ENCODE measurements at places on chromosomes 3 and 15.

GRCh38 chr3:3907023-3907422, 107.8 kb downstream of the LRRN1 start:
- no peak for DNase-seq
- no peaks in the 10 kb centered on the region for H3K27me3 ChIP-seq
- no peak overlapping the region for H3K27ac ChIP-seq
- H3K4me3 ChIP-seq: no peak overlapping the region

- DNase-seq: no peak
- no peak overlapping the region for H3K4me3 ChIP-seq
- no peaks in the 10 kb centered on the region for H3K4me1 ChIP-seq
- H3K27ac ChIP-seq: no peak overlapping the region
Measured at GRCh38 chr3:184968115-184968514, 156.1 kb downstream of the VPS8 start.

DNA sequence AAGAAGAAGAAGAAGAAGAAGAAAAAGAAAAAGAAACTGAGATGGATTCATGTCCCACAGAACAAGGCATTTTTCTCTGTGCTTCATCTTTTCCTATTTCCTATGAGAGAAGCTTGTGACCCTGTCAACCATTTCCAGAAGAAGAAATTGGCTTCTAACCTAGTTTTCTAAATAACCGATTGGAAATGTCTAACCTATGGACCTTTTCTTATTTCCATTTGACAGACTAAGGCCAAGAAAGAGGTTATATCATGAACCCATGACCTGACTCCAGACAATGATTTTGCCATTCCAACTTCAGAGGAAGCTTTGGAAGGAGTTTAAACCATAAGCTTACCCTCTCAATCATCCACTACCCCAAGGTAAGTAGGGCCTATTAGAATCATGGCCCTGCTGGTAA, 16.3 kb upstream of the CSRNP1 start:
- H3K36me3 ChIP-seq: no peaks in the 10 kb centered on the region
- H3K27me3 ChIP-seq: no peaks in the 10 kb centered on the region
- no peak for DNase-seq
- no peaks in the 10 kb centered on the region for H3K4me1 ChIP-seq
- H3K27ac ChIP-seq: no peak overlapping the region

DNA sequence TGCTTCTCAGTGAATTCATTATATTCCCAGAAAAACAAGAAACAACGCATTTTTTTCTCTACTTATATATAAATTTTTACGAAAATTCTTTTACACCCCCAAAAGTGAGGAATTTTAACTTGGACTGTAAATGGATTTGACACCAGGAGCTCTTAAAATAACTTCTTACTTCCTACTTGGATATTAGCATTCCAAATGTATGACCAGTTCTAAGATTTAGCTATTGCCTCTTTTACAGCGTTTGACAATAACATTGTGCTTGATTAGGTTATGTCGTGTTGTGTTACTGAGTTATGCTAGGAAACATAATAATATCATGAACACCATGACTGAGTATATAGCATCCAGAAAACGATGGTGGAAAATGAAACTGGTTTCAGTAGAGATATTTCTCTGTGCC, 177.0 kb downstream of the CNTN6 start:
- no peak overlapping the region for H3K4me3 ChIP-seq
- no peaks in the 10 kb centered on the region for H3K27me3 ChIP-seq
- no peaks in the 10 kb centered on the region for H3K36me3 ChIP-seq
- no peaks in the 10 kb centered on the region for H3K4me1 ChIP-seq
- no peak overlapping the region for H3K27ac ChIP-seq
- DNase-seq: no peak

DNA sequence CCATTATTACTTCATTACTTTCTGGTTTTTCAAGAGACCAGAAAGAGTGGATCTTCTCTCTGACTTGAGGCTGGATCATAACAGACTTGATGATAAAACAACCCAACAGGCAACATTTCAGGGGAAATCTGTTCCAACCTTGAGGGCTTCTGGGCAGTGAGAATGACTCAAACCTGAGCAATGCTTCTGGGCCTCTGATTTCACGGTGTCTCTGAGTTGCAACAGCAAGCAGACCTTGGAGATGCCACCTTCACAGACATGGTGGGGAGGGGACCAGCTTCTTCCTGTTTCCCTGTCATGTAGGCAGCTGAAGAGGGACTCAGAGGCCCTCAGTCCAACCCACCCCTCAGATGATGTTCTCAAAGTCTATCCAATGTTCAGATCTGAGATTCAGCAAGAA, 104.0 kb downstream of the ABHD5 start:
- H3K36me3 ChIP-seq: no peaks in the 10 kb centered on the region
- peaks cover 47% of the 10 kb centered on the region for H3K27me3 ChIP-seq
- no peak overlapping the region for H3K4me3 ChIP-seq
- no peak overlapping the region for H3K27ac ChIP-seq
- H3K4me1 ChIP-seq: no peaks in the 10 kb centered on the region

DNA sequence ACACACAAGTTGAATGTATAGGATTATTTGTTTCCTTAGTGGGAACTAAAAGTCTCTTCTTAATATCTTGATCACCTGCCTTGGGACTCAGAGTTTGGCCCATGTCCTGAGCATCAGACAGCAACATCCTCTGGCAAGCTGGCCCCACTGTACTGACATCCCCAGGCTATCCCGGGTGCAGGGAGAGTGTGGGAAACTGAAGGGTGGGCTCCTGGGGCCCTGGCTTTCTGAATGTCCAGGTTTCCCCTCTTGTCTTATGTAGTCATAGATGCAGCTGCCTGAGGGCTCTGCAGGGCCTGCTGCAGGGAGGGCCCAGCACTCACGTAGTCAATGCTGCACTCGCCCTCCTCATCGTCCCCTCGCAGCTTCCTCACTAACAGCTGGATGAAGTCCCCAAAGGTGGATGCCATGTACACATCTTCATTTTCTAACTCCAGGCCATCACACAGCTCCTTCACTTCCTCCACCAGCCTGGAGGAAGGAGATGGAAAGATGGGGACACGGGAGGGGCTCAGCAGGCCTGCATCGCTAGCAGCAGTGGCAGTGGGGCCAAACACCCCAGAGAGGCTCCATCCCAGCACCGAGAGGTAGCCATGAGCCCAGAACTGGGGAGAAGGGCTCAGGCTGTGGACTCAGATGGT, 42.8 kb downstream of the ALDH1L1 start:
- no peaks in the 10 kb centered on the region for H3K36me3 ChIP-seq
- H3K27ac ChIP-seq: no peak overlapping the region
- DNase-seq: peak; percentile 49
- H3K4me1 ChIP-seq: peaks cover 6% of the 10 kb centered on the region
- H3K27me3 ChIP-seq: peaks cover 18% of the 10 kb centered on the region

DNA sequence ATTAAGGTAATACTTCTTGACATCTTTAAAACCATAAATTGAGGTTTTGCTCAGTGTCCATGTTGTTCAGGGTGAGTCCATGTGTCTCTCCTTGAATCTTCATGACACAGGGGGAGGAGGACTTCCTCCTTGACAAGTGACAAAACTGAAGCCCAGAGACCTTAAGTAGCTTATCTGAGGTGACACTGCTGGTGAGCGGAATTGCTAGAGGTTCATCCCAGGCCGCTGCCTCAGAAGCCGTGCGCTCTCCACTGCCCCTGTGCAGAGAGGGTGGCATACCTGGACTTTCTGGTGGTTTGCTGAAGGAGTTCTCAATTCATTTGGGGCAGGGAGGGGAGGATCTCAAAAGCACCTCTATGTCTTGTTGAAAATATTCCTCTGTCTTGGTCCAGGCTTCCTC, 23.2 kb upstream of the CCDC174 start:
- H3K4me1 ChIP-seq: peaks cover 9% of the 10 kb centered on the region
- H3K27me3 ChIP-seq: peaks cover 28% of the 10 kb centered on the region
- H3K4me3 ChIP-seq: no peak overlapping the region

GRCh38 chr15:33311312-33311971, 675 bp downstream of the RYR3 start:
- DNase-seq: no peak
- peaks cover 82% of the 10 kb centered on the region for H3K27me3 ChIP-seq
- H3K36me3 ChIP-seq: no peaks in the 10 kb centered on the region
- peak overlapping the region; percentile 77 for H3K4me3 ChIP-seq

- no peak overlapping the region for H3K27ac ChIP-seq
- peaks cover 7% of the 10 kb centered on the region for H3K4me1 ChIP-seq
- no peaks in the 10 kb centered on the region for H3K27me3 ChIP-seq
- DNase-seq: no peak
- H3K4me3 ChIP-seq: no peak overlapping the region
Measured at GRCh38 chr3:99319961-99320360, 318.4 kb upstream of the COL8A1 start.

DNA sequence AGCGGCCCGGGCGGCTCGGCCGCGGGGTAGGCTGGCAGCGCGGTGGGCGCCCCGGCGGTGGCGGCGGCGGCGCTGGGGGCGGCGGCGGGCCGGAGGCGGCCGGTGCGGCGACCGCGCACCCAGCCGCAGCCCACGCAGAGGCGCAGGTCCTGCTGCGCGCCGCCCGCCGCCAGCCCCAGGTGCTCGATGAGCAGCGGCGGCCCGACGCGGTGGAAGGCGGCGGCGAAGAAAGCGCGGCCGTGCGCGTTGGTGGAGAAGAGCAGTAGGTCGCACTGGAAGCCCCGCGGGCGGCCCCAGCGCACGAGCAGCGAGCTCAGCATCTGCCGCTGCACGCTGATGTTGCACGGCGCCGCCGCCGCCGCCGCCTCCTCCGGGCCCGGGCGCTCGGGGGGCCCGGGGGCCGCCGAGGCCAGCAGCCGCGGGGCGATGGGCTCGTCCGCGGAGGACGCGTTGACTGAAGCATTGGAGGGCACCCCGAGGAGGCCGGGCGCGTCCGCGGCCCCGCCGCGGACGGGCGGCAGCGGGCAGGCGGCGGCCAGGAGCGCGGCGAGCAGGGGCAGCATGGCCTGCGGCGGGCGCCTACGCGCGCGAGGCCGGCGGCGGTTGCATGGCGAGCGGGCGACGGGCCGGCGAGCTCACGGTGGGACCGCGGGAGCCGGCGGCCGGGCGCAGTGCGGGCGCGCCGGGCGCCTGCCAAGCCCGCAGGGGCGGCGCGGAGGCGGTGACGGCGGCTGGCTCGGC, 452 bp downstream of the TMEM158 start:
- DNase-seq: no peak
- peaks cover 72% of the 10 kb centered on the region for H3K27me3 ChIP-seq
- H3K36me3 ChIP-seq: no peaks in the 10 kb centered on the region
- no peak overlapping the region for H3K27ac ChIP-seq
- H3K4me1 ChIP-seq: peaks cover 23% of the 10 kb centered on the region

DNA sequence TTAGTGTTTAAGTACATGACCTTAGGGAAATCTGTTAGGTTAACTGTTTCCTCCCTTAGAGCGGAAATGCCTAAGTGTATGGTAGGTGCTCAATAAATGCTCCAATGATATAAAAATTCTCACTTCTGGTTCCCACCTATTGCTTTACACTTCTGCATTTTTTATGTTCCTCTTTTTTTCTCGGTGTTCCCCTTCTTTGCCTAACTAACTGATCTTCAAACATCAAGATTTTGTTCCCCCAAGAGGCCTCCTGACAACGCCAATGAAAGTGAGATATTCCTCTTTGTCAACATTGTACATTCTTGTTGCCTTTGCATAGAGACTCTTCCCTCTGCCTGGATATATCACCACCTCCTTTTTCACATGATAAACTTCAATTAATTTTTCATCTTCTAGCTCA, 17.4 kb downstream of the SLC35A5 start:
- H3K36me3 ChIP-seq: peaks cover 10% of the 10 kb centered on the region
- H3K4me3 ChIP-seq: no peak overlapping the region
- no peak overlapping the region for H3K27ac ChIP-seq
- H3K27me3 ChIP-seq: no peaks in the 10 kb centered on the region
- H3K4me1 ChIP-seq: peaks cover 4% of the 10 kb centered on the region

GRCh38 chr3:41611008-41611407, 350.9 kb downstream of the ULK4 start:
- H3K27ac ChIP-seq: no peak overlapping the region
- DNase-seq: no peak
- peaks cover 6% of the 10 kb centered on the region for H3K4me1 ChIP-seq

DNA sequence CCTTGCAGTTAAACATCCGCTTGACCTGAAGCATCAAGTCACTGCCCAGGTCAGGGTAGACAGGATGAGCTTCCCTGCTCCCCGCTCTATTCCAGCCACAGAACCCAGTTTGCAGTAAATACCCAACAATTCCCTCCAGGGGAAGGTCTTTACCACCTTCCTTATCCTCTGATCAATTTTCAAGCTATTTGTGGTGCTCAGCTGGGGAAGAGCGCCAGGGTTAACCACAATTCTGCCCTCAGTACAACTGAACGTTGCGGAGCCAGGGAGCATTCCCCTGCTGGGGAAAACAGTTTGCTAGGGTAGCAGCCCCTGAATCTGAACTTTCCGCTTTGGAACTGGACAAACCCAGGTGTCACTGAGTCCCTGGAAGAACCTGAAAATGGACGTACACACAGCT, 28.5 kb downstream of the RBPMS2 start:
- H3K4me3 ChIP-seq: no peak overlapping the region
- no peak for DNase-seq
- H3K4me1 ChIP-seq: peaks cover 15% of the 10 kb centered on the region
- no peaks in the 10 kb centered on the region for H3K36me3 ChIP-seq
- H3K27ac ChIP-seq: no peak overlapping the region
- H3K27me3 ChIP-seq: no peaks in the 10 kb centered on the region

GRCh38 chr15:24955531-24955921, 739 bp downstream of the SNRPN start:
- H3K27me3 ChIP-seq: no peaks in the 10 kb centered on the region
- H3K27ac ChIP-seq: peak overlapping the region; percentile 96
- peak overlapping the region; percentile 93 for H3K4me3 ChIP-seq
- no peaks in the 10 kb centered on the region for H3K36me3 ChIP-seq

DNA sequence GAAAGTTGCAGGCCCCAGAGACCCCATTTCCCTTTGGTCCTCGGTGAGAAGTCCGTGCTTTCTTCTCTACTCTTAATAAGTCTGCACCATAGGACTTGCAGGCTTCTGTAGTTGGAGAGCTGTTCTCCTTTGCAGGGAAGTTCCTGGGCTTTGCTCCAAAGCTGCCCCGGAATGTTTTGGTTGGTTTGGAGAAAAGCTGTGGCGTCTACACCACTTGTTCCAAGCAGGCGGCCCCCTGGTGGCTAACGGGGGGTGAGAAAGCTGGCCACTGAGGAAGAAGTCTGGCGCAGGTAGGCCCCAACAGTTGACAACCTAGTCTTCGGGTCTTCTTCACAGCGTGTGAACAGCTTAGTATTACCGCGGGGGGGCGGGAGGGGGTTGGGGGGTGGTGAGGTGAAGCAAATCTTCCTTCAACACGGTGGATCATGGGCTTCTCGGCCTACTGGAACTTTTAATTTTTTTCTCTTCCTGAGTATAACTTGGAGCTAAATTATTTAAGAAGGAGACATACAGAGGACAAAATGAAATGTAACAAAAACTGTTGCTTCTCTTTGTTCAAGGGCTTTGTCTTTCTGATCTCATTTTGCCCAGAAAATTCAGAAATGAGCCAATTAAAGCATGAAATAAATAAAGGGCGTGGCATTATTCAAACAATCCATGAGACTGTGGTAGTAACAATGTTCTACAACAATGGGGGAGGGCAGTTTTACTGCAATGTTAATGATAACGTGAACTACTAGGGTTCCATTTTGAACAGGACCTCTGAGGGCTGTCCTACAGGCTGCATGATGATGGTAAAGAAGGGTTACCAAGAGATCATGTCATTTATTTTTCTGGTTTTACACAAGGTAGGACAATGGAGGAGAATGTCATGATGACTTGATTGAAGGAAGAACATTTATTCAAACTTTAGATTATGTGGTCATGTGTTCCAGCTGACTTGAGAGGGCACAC, 2.2 kb upstream of the THRB start:
- DNase-seq: no peak
- peak overlapping the region; percentile 95 for H3K27ac ChIP-seq
- no peaks in the 10 kb centered on the region for H3K36me3 ChIP-seq
- H3K4me3 ChIP-seq: peak overlapping the region; percentile 97
- peaks cover 37% of the 10 kb centered on the region for H3K27me3 ChIP-seq

GRCh38 chr3:157103280-157103679, 56.7 kb downstream of the CCNL1 start:
- H3K4me3 ChIP-seq: no peak overlapping the region
- H3K36me3 ChIP-seq: no peaks in the 10 kb centered on the region
- H3K27me3 ChIP-seq: no peaks in the 10 kb centered on the region
- H3K4me1 ChIP-seq: peaks cover 45% of the 10 kb centered on the region
